Psoas muscle (tissue), 8 donors: ENCODE measurements at places on chromosomes 5 and 9. TPM values are rescaled to one million over a fixed set of nuclear protein-coding genes. Genes with fewer than 3 reads are reported as not detected.

- no peak for DNase-seq
These were observed 23.2 kb upstream of the NEURL1B start for GRCh38 chr5:172617817-172618216.

- DNase-seq: no peak
These were observed 8.2 kb downstream of the TOR2A start for GRCh38 chr9:127726871-127727270.

DMGDH gene
- total RNA-seq: 2.8 TPM

GRCh38 chr5:17343675-17344074 is 126.2 kb downstream of the BASP1 start:
- DNase-seq: no peak

DNA sequence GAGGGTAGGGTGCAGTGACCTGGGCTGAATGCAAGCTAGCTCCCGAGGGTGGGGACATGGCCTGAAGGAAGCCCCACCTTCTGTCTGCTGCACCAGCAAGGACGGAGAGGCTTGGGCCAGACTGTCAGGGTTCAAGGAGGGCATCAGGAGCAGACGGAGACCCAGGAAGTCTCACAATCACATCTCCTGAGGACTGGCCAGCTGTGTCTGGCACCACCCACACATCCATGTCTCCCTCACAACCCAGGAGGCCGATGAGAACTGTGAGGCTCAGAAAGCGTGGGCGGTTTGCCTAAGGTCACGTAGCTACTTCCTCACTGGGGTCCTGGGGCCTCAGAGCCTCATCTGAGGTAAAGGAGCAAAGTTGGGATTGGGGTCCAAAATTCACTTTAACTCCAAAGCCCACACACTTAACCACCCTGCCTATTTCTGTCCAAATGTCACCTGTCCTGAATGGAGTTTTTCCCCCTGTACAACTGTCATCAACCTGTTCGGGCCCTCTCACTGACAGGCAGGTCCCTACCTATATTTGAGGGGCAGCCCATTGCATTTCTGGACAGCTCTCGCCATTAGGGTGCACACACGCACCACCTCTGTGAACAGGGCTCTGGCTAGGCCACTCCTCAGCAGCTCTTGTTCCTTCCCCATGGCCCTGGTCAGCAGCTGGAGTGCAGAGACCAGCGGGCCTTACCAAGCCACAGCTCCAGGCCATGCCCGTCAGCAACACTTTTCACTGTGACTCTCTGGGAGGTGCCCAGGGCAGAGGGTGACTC is 3.4 kb downstream of the IL13 start:
- no peak for DNase-seq

TMEM174 gene
- not detected for total RNA-seq

FABP6 gene
- total RNA-seq: not detected

SETX gene
- 20.6 TPM for total RNA-seq
